Neural crest cell (in vitro differentiated cells): ENCODE measurements at places on chromosomes 12 and 14. TPM values are rescaled to one million over a fixed set of nuclear protein-coding genes. Genes with fewer than 3 reads are reported as not detected.
A peak's percentile ranks its signal among the peaks of the same experiment; 100 is the strongest.

DNA sequence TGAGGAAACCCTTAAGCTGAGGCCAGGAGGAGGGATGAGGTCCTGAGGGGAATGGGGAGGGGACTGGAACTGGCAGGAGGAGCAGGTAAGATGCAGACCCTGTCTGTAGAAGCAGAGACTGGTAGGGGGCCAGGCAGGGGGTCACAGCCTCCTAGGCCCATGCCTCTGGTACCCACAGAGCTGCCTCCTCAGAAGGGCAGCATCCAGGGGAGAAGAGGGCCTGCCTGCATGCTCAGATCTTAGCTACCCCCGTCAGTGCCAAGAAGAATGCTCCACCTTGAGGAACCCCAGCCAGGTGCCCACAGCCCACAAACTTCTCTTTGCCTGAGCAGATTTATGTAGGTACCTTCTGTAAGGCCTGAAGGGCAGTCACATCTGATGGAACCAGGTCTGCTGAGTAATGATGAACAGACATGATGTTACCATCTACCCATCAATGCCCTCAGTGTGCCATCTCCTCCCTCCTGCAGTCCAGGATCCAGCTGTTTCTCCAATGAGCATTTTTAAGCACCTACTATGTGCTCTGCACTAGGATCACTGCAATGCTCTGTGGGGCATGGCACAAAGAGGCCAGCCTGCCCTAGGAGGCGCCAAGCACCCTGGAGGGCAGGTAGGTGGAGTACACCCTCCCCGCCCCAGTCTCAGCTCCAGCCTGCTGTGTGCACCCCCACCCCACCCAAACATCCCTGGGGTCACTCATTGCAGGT lies 24.8 kb upstream of the ZFP36L1 start:
- peak overlapping the region; percentile 60 for H3K27ac ChIP-seq
- H3K27me3 ChIP-seq: no peaks in the 10 kb centered on the region
- H3K4me1 ChIP-seq: peaks cover 57% of the 10 kb centered on the region
- peak overlapping the region; percentile 56 for H3K4me3 ChIP-seq
- DNase-seq: no peak

- no peak overlapping the region for H3K27ac ChIP-seq
- peak overlapping the region; percentile 87 for H3K4me3 ChIP-seq
- no peak for DNase-seq
- no peaks in the 10 kb centered on the region for H3K36me3 ChIP-seq
- H3K27me3 ChIP-seq: peaks cover 56% of the 10 kb centered on the region
Measured at GRCh38 chr14:100905166-100905565, 1.6 kb upstream of the RTL1 start.

GRCh38 chr12:111275308-111275707 lies 93.6 kb downstream of the PHETA1 start:
- H3K4me1 ChIP-seq: peaks cover 17% of the 10 kb centered on the region
- H3K4me3 ChIP-seq: no peak overlapping the region
- DNase-seq: no peak
- H3K27me3 ChIP-seq: no peaks in the 10 kb centered on the region
- H3K36me3 ChIP-seq: no peaks in the 10 kb centered on the region

DNA sequence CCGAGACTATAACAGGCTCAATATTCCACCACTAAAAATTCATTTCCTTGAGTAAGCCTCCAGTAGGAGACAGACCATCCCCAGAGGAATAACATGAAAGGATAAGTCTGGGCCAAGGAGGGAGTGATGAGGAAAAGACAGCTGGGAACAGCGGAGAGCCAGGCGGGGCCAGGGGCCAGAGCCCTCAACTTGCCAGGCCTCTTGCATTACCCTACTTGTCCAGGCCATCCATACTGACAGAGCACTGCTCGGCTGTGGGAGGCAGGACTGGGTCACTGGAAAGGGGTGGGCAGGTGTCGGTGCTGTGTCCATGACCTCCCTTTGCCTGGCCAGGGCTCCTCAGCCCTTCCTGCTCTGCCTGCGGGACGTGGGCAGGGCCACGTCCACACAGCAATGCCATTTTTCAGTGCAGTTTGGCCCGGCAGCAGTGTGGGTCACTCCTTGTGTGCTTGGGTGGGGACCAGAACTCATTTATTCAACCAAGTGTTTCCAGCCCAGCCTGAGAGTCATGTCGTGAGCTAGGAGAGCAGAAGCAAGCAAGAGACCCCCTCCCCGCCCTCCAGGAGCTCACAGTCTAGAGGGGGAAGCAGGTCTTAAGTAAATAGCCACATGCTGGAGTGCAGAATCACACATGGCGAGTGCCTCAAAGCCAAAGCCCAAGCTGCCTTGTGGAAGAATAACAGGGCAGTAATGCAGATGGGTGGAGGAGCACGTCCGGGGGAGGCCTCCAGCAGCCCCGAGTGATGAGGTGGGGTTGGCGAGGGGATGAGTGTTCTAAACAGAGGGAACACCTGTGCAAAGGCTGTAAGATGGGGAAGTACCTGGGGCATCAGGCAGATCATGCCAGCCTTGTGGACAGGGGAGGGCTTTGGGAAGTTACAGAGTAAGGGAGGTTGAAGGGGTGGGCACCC lies 8.9 kb upstream of the FAIM2 start:
- H3K4me3 ChIP-seq: no peak overlapping the region
- peaks cover 6% of the 10 kb centered on the region for H3K27me3 ChIP-seq
- DNase-seq: no peak
- H3K36me3 ChIP-seq: no peaks in the 10 kb centered on the region
- peaks cover 25% of the 10 kb centered on the region for H3K4me1 ChIP-seq

- H3K27ac ChIP-seq: no peak overlapping the region
- peaks cover 28% of the 10 kb centered on the region for H3K4me1 ChIP-seq
- peaks cover 14% of the 10 kb centered on the region for H3K27me3 ChIP-seq
- H3K36me3 ChIP-seq: no peaks in the 10 kb centered on the region
- DNase-seq: no peak
Measured at GRCh38 chr12:68332728-68333630, 817 bp upstream of the MDM1 start.

DNA sequence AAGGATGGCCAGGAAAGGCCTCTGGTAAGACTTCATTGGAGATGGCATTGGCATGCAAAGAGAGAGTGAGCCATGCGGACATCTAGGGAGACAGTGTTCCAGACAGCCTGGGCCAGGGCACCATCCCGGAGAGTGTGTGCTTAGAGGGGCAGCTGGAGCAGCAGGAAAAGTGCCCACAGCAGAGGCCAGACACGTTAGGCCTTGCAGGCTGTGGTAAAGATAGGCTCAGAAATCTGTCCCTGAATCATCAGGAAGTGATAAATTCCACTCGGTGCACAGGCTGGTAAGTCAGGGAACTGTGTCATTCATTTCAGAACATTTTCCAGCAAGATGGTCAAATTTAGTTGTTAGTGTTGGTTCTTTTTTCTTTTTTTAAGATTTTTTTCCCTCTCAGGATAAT lies 8.8 kb downstream of the GALNT16 start:
- no peaks in the 10 kb centered on the region for H3K36me3 ChIP-seq
- no peak for DNase-seq
- H3K27ac ChIP-seq: no peak overlapping the region
- no peaks in the 10 kb centered on the region for H3K27me3 ChIP-seq
- H3K4me1 ChIP-seq: peaks cover 3% of the 10 kb centered on the region

DNA sequence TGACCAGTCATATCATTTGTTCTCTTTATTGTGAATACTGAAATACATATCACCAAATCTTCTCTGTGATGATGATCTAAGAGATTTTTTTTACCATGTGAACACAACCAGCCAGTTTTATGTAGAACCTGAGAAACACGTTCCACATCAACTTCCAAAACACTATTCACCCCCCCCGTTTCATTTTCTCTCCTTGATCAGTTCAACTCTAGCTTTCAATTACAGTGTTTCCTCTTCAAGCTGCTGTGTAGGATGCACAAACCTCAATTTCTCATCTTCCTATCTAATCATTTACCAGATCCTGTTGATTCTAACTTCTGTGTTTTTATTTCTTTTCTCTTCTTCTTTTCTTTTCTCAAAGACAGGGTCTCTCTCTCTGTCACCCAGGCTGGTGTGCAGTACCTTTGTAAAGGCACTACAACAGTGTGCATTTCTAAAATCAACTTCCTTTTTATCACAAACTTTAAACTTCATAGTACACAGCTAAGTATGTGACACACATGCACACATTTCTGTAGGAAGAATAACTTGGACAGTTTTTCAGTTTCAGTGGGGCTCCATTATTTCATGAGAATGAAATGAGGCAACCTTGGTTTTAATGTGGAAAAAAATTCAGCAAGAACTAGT lies 149.9 kb upstream of the FBXO33 start:
- H3K4me1 ChIP-seq: no peaks in the 10 kb centered on the region
- DNase-seq: no peak
- H3K36me3 ChIP-seq: no peaks in the 10 kb centered on the region
- no peak overlapping the region for H3K27ac ChIP-seq

DNA sequence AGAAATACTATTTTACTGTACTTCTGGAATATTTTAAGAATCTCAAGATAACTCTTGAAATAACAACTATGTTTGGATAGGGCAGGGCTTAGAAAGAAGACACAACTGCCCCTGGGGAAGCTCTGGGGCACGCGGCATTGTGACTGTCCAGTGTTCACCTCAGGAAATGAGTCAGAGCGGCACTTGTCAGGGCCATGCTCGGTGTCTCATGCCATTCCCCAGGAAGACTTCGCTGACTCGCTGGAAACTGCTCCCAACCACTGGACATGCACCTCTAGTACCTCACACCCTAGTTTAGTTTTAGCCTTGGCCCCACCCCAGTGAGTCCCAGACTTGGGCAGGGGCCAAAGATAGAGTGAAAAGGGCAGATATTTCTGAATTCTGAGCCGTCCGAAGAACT lies 192.0 kb downstream of the TTC7B start:
- no peaks in the 10 kb centered on the region for H3K27me3 ChIP-seq
- no peak overlapping the region for H3K4me3 ChIP-seq
- H3K27ac ChIP-seq: peak overlapping the region; percentile 98
- H3K36me3 ChIP-seq: peaks cover 13% of the 10 kb centered on the region

- no peaks in the 10 kb centered on the region for H3K36me3 ChIP-seq
- peaks cover 93% of the 10 kb centered on the region for H3K27me3 ChIP-seq
- peak; percentile 45 for DNase-seq
- peaks cover 16% of the 10 kb centered on the region for H3K4me1 ChIP-seq
- H3K4me3 ChIP-seq: peak overlapping the region; percentile 85
Measured at GRCh38 chr12:98894412-98895085, 249.5 kb downstream of the APAF1 start.

DNA sequence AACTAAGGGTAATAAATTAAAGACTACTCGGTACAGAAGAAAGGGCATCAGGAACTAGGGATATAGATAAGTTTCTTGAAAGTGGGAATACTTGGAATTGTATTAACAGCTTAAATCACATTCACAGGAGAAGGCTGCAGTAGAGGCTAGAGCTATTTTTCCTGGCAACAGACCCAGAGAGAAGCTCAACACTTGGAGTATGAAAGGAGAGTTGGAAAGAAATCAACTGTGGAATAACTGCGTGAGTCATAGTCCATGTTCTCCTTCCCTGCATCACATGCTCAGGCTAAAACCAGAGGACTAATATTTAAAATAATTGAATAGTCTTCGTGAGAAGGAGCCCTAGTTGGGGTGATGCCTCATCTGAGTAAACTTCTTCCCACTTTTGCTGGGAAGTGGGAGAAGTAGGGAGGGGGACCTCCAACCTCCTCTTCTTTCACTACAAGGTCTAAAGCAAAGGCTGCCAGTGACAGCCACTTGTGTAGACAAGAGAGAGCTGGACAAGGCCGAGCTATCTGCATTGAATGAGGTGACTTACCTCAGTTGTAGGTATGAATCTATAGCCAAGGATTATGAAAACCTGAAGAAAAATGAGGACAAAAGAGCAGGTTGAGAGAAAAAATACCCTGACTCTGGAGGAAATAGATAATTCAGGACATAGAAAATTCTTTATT lies 32.7 kb downstream of the DYRK2 start:
- H3K4me1 ChIP-seq: peaks cover 5% of the 10 kb centered on the region
- no peak overlapping the region for H3K4me3 ChIP-seq
- no peak for DNase-seq
- no peaks in the 10 kb centered on the region for H3K27me3 ChIP-seq

DNA sequence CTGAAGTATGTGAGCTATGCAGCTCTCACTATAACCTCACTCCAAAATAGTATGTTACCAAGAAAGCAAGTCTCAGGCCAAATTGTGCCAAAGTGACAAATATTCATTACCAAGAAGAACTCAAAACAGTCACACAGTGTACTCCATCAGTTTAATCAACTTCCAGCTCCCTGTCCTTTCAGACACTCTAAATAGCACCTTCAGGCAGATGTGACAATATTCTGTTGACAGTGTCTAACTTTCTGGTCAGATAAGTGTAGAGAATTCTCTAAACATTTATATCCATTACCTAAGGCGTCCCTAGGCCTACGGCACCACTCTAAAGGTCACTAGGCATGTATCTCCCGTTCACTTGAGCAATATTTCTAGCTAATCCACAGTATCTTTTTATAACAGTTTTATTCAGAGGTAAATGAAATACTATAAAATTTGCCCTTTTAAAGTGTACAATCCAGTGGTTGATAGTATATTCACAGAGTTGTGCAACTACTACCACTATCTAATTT lies 21.7 kb downstream of the CPNE8 start:
- H3K27ac ChIP-seq: no peak overlapping the region
- H3K36me3 ChIP-seq: peaks cover 4% of the 10 kb centered on the region
- DNase-seq: no peak
- no peaks in the 10 kb centered on the region for H3K4me1 ChIP-seq
- no peak overlapping the region for H3K4me3 ChIP-seq

DNA sequence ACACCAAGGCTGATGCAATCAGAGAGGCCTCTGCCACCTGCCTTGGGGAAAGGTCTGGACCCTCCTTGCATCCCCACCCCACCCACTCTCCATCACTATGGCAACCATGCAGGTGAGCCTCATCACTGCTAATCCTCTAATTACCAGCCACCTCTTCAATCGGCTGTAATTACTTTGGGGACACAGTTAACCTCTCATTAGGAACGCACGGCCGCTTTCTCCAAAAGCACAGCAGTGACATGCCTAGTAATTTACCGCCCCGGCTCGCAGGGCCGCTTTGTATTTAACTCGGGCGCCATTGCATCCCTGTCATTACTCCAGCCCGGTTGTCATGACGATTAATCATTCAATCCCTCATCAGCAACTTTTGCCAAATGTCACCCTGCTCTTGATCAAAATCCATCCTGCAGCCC lies 36.3 kb upstream of the FAM222A start:
- H3K27ac ChIP-seq: no peak overlapping the region
- DNase-seq: no peak
- peaks cover 10% of the 10 kb centered on the region for H3K27me3 ChIP-seq
- no peaks in the 10 kb centered on the region for H3K36me3 ChIP-seq
- peaks cover 9% of the 10 kb centered on the region for H3K4me1 ChIP-seq
- H3K4me3 ChIP-seq: no peak overlapping the region

DNA sequence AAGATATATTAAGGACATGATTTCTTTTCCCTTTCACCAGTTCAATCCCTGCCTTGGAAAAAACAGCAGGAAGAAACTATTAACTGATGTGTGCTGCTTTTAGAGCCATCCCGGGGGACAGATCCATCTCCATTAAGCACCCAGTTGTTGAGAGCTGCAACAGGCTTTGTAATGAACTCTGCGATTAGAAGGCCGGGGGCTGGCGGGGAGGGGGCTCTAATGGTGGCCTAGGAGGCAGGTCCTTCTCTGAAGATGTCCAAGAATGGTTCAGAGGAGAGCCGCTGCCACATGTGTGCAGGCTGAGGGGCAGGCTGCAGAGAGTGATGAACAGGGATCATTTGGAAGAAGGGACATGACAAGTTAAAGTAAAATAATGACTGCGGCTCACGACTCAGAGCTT lies 67.8 kb downstream of the GALNT8 start:
- H3K36me3 ChIP-seq: peaks cover 17% of the 10 kb centered on the region
- H3K4me3 ChIP-seq: no peak overlapping the region
- H3K4me1 ChIP-seq: no peaks in the 10 kb centered on the region

GXYLT1 gene
- 17.8 and 18.4 TPM in 2 replicates for total RNA-seq

RAPGEF3 gene
- 0.89 and 1.4 TPM in 2 replicates for total RNA-seq

GNG2 gene
- 163 and 174 TPM in 2 replicates for total RNA-seq

PRH2 gene
- total RNA-seq: not detected in 2 replicates

KRT75 gene
- not detected in 2 replicates for total RNA-seq

A2M gene
- 66.4 and 76.7 TPM in 2 replicates for total RNA-seq
